Ascending aorta (tissue), 2 donors: ENCODE measurements at places on chromosomes 11 and 22. TPM values are rescaled to one million over a fixed set of nuclear protein-coding genes. Genes with fewer than 3 reads are reported as not detected.

Gene OR51B5
- not detected for total RNA-seq

Gene MYRF
- total RNA-seq, result not detected

Gene LRRC32
- 280 TPM for total RNA-seq

DNA sequence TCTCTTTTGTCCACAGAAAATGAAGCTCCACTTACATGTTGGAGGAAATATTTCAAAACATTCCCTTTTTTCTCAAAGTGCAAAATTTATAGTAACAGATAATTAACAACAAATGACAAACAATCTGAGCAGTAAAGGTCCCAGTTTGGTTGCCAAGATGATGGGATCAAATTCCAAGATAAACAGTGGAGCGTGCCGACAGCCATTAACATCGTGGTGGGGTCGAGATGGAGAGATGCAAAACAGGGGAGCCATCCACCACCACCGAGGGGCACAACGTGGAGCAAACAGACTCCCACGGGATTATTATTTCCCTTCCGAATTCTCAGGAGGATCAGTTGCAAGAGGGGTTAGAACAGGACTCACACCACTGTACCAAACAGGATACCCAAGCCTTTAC lies 17.2 kb downstream of the MPPED2 start:
- peaks cover 23% of the 10 kb centered on the region for H3K4me1 ChIP-seq
- DNase-seq, result no peak
- H3K4me3 ChIP-seq, result no peak overlapping the region
- H3K36me3 ChIP-seq, result no peaks in the 10 kb centered on the region
- no peak overlapping the region for H3K27ac ChIP-seq
- no peaks in the 10 kb centered on the region for H3K27me3 ChIP-seq

DNA sequence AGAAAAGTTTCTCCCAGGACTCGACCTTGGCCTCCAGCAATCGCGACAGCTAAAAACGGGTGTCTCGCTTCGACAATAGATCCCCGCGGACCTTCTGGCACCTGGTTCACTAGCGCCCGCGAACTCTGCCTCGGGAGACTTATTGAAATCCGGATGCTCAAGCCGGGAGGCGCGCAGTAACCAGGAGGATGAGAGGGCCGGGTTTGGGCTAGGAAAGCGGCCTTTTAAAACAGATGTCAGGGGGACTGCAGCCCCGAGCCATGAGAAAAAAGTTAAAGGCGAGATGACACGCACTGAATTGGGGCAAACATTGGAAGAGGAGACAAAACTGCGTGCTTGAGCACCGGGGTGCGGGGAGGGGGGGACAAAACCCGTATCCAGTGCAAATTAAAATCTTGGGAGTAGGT lies 637 bp upstream of the ZBTB16 start:
- H3K36me3 ChIP-seq, result peaks cover 27% of the 10 kb centered on the region
- peaks cover 3% of the 10 kb centered on the region for H3K4me1 ChIP-seq
- peak overlapping the region; percentile 87 for H3K4me3 ChIP-seq
- H3K27ac ChIP-seq, result peak overlapping the region; percentile 97
- no peaks in the 10 kb centered on the region for H3K27me3 ChIP-seq
- DNase-seq, result peak; percentile 80

DNA sequence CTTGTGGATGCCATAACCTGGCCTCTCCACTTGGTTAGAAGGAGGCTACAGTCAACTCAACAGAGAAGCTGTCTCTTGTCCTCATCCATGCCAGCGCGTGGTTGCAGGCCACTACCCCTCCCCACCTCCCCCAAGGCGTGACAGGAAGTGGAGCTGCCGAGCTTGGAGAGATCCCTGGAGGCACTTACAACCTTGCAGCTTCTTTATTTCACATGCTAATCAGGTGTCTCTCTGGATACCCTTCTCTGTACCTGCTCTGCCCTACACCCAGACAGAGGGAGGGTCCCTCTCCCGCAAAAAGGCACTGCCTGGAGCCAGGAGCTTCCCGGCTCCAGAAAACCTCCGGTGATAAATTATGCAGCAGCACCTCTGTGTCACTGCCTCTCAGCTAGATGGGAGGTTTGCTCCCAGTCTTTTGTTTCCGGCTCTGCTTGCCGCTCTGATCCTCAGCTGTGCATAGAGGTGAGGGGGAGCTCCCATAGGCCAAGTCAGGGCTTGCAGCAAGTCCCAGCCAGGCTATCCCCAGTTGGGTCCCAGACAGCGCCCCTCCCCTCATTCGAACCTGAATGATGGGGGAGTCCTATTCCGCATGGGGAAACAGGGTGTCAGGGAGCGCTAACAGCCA lies 5.7 kb downstream of the LRP4 start:
- DNase-seq, result no peak
- peaks cover 2% of the 10 kb centered on the region for H3K4me1 ChIP-seq
- H3K36me3 ChIP-seq, result no peaks in the 10 kb centered on the region
- no peak overlapping the region for H3K27ac ChIP-seq
- no peaks in the 10 kb centered on the region for H3K27me3 ChIP-seq

DNA sequence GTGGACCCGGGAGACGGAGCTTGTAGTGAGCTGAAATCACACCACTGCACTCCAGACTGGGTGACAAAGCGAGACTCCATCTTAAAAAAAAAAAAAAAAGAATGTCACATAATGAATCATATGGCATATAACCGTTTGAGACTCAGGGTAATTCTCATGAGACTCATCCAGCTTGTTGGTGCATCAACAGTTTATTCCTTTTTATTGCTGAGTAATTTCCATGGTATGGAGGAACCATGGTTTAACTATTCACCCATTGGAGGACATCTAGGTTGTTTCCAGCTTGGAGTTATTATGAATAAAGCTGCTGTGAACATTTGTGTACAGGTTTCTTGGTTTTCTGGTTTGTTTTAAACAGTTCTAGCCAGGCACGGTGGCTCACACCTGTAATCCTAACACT lies 25.3 kb downstream of the PPARA start:
- no peak overlapping the region for H3K27ac ChIP-seq
- no peak overlapping the region for H3K4me3 ChIP-seq
